ENCODE measurements at places on chromosomes 16 and 17.

GRCh38 chr17:7475764-7476422, 3.5 kb downstream of the ZBTB4 start:
- DNase-seq = no peak

DNA sequence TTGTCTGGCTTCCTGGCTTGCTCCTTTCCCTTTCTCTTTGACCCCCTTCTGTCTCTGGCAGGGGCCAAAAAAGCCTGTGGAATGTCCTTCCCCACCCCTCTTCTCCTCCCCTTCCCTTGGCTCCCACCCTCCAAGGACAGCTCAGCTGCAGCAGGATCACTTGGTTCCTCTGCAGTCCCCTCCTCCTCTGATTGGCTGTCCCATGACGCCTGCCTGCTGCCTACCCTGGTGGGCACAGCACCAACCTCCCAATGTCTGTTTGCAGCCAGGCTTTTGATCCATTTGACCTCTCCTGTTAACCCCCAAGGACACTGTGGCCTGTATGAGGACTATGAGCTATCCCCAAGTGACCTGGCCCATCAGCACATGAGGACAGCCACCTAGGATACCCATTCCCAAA, 14.8 kb upstream of the MTMR4 start:
- DNase-seq = no peak

DNA sequence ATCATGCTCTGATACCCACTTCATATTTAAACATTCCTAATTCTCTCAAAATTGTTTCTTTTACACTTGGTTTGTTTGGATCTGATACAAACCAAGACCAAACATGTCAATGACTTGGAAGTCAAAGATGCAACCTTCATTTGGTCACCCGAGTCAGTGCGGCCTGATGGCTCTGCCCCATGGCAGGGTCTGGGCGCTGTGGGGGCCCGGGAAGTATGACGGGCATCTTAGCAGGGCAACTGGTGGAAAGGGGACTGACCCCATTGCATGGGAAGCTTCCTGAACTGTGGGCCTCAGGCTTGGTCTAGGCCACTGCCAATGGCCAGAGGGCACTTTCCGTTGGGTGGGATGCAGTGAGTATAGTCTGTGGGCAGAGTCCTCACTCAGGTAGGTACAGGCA, 178.0 kb downstream of the KATNIP start:
- DNase-seq = no peak

DNA sequence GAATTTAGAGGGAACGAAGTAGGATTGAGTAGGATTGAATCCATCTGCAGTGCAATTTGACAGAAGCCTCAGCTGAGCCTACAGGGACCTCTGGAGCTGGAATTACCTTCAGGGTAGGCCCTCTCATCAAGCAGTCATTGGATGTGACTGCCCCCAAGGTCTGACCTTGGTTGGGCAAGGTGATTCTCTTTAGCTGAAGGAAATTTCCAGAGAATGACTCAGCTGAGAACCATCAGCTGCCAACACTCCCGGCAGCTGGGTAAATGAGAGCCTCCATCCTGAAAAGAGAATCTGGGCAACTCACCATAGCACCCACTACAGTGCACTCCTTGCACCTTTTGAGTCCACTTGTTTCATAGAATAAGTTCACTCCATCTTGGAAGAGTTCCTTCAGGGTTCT, 113.5 kb upstream of the MED13 start:
- DNase-seq = no peak

DNA sequence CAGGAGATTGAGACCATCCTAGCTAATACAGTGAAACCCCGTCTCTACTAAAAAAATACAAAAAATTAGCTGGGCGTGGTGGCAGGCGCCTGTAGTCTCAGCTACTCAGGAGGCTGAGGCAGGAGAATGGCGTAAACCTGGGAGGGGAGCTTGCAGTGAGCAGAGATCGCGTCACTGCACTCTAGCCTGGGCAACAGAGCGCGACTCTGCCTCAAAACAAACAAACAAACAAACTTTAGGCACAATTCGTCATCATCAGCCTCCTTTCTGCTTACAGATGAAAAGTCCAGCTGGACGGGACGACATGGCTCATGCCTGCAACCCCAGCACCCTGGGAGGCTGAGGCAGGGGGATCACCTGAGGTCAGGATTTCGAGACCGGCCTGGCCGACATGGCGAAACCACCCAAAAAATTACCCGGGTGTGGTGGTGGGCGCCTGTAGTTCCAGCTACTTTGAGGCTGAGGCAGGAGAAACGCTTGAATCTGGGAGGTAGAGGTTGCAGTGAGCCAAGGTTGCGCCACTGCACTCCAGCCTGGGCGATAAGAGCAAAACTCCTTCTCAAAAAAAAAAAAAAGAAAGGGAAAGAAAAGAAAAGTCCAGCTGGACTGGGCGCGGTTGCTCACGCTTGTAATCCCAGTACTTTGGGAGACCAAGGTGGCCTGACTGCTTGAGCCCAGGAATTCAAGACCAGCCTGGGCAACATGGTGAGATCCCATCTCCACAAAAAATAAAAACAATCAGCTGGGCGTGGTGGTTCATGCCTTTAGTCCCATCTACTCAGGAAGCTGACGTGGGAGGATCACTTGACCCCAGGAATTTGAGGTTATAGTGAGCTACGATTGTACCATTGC, 1.5 kb upstream of the SPIRE2 start:
- DNase-seq = no peak

- DNase-seq = no peak
These were observed 105.8 kb downstream of the N4BP1 start for GRCh38 chr16:48504216-48504615.

- no peak for DNase-seq
These were observed 166.2 kb upstream of the ASIC2 start for GRCh38 chr17:33459078-33459940.

DNA sequence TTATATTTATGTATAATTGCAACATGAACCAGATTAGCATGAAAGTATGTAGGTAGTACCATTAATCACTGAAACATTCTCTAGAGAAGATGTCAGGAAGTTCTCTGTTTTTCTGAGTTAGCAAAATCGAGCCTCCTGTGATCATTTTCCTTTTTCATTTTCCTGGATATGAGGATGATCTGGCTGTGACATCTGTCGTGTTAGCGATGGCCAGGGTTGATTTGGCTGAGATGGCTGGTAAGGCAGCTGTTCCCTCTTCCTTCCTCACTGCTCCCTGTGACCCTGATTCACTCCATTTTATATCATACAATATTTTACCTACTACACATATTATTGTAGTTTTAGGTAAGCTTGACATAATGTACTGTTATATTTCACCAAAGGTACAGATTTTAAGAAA, 10.3 kb downstream of the CNTNAP4 start:
- DNase-seq = no peak

DNA sequence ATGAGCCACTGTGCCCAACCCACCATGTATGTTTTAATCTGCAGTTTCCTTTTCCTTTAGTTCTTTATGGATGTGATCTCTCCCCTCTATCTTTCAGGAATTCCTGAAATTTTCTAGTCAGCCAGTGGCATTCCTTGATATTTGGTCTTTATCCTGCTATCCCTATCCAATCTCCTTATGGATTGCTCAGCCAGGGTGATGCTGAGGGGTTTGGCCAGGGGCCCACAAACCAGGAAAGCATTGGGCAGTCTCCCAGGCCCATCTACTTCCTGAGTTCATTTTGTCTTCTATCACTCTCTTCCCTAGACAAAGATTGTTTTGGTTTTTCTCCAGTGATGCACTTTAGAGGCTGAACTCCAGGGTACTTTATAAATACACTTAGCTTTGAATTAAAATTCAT, 115.9 kb downstream of the KATNIP start:
- no peak for DNase-seq

GRCh38 chr16:3578121-3578520, 918 bp upstream of the NLRC3 start:
- DNase-seq = no peak

- DNase-seq = no peak
These were observed 55.6 kb downstream of the PPM1E start for GRCh38 chr17:58811290-58811689.
